ENCODE measurements at places on chromosomes 13 and 19.

DNA sequence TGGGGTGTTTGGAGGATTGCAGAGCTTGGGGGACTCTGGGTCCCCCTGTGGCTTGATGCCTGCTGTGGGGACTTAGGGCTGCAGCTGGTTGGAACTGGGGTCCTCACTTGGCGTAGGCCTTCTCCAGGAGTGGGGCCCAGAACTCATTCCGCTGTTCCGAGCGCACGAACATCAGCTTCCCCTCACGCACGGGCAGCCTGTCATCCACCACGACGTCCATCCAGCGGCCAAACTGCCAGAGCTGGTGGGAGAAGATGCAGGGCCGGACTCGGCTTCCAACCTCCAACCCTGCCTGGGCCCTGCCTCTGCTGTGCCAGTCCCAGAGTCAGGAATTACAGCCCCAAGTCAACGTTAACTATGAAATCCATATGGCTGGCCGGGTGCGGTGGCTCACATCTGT is 2.6 kb downstream of the CAPN12 start:
- DNase-seq, result no peak

GRCh38 chr13:39253774-39254173 is 215.5 kb downstream of the NHLRC3 start:
- peak; percentile 59 for DNase-seq

GRCh38 chr13:43647471-43647870 is 139.3 kb downstream of the ENOX1 start:
- no peak for DNase-seq

GRCh38 chr13:41085961-41086585 is 24.8 kb downstream of the WBP4 start:
- DNase-seq, result no peak

GRCh38 chr13:52892925-52893324 is 44.5 kb upstream of the PCDH8 start:
- no peak for DNase-seq

DNA sequence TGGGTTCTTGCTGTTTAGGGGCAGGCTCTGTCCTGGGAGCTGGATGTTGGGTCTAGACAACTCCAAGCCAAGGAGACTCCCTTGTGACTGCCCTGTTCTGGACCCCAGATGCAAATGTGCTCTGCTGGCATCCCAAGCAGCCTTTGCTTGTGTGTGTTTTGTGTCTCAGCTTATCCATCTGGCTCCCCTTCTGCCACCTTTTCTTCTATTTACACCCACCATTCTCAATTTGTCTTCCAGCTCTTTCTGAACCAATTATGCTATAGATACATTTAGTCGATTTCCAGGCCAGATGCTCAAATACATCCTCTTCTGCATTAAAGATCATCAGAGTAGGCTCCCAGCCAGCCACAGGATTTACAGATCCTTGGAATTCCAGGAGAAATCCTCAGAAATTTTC is 115.0 kb upstream of the SLC7A1 start:
- no peak for DNase-seq

DNA sequence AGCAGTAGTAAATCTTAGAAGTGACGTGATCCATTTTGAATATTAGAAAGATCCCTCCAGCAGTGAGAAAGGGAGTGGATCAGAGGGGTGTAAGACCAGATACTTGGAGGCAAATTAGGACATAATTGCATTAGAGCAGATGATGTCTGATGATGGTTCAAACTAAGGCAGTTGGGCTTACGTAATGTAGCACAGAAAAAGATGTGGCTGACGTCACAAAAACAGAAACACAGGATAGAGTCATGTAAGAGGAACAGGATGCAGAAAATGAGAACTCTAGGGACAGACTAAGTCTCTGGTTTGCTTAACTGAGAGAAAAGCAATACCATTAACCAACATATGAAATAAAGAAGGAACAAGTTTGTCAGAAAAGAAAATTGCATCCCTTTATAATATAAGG is 392.5 kb upstream of the DACH1 start:
- no peak for DNase-seq

- DNase-seq, result peak; percentile 9
Observed at GRCh38 chr13:19864746-19865309, 1.4 kb upstream of the ZMYM5 start.

- DNase-seq, result no peak
Observed at GRCh38 chr13:65926750-65927171, 1303.4 kb downstream of the PCDH9 start.
